IPS DF 6.9 (cell line): ENCODE measurements at places on chromosomes 4 and X.

- no peak for DNase-seq
Observed at GRCh38 chr4:161828061-161828460, 335.7 kb downstream of the FSTL5 start.

DNA sequence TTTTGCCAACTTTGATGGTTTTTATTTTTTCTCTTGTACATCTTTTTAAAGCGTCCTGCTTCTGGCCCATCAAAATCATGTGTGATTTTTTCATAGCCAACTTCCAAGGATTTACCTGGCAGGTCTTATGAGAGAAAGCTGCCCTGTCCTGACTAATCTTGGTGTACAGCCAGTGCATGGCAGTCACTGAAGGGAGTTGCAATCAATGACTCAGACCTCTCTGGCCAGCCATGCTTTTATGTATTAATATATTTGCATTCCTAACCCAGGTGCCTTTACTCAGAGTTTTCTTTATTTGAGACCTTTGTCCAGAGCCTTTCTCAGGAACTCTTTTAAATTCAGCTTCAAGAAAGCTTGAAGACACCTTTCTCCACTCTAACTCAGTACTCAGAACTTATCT is 691.5 kb upstream of the HTR2C start:
- DNase-seq: no peak

GRCh38 chrX:1325515-1326116 is 11.0 kb upstream of the IL3RA start:
- DNase-seq: no peak

DNA sequence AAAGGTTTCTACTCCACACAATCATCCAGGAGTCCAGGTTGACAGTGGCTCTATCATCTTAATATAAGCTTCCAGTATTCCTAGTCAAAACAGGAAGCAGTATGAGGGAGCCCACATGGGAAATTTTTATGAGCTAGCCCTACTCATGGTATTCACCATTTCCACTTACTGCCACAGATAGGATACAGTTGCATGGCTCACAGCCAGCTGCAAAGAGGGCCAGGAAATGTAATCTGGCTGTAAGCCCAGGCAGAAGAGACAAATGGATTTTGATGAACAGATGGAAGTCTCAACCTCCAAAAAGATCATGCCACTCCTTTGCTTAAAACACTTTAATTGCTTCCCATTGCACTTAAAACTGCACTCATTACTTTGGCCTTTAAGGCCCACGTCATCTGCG is 150.6 kb downstream of the ADAMTS3 start:
- DNase-seq: no peak

GRCh38 chrX:3052860-3053259 is 11.6 kb downstream of the ARSF start:
- DNase-seq: no peak

- no peak for DNase-seq
Observed at GRCh38 chr4:86895692-86896488, 3.7 kb upstream of the C4orf36 start.

DNA sequence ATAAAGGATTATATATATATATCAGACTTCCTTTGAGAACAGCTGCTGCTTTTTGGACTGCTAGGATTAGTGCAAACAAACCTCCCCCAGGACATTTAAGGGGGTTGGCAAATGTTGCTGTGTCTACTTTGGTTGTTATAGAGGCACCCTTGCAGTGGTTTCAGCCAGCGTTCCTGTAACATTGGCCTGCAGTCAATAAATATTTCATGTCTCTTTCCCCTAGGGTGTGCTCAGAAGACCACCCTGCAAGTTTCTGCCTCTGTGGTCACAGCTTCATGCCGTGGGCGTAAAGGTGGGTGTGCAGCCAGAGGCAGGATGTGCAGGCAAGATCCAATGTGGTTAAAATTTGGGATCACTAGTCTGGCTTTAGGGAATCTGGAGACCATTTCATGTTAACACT is 28.9 kb downstream of the FGF5 start:
- no peak for DNase-seq

- no peak for DNase-seq
Observed at GRCh38 chr4:59565836-59566235, 1634.3 kb upstream of the ADGRL3 start.
